Right renal pelvis (tissue), 4 donors: ENCODE measurements at places on chromosomes 12 and 14. TPM values are rescaled to one million over a fixed set of nuclear protein-coding genes. Genes with fewer than 3 reads are reported as not detected.

DNA sequence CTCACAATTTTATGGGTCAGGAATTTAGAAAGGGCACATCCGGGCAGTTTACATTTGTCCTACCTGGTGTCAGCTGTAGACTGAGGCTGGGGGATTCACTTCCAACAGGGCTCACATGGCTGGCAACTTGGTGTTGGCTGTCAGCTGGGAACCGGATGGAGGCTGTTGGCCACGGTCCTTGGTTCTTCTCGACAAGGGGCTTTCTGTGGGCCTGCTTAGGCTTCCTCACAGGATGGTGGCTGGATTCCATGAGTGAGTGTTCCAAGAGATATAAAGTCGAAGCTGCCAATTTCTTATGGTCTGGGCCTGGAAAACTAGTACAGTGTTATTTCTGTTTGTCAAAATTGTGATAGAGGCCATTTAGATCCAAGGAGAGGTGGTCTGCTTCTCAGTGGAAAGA, 127.9 kb downstream of the PTCSC3 start:
- no peak for DNase-seq

GRCh38 chr14:37018571-37019240, 153.7 kb downstream of the SLC25A21 start:
- DNase-seq: no peak

DNA sequence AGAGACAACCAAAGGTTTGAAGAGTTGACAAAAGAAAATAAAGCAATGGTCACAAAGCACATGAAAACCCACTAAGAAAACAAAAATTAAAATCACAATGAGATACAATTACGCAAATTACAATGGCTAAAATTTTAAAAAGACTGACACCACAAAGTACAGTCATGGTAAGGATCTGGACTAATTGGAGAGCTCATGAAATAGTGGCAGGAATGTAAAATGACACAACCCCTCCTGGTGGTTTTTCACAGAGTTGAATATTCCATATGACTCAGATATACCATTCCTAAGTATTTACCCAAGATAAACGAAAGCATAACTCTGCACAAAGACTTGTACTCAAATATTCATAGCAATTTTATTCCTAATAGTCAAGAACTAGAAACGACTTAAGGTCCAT, 65.9 kb downstream of the NOVA1 start:
- no peak for DNase-seq

Gene SLC17A8
- polyA plus RNA-seq: 0.51 TPM
